ENCODE measurements at places on chromosomes 16 and 17. TPM values are rescaled to one million over a fixed set of nuclear protein-coding genes. Genes with fewer than 3 reads are reported as not detected.

CA4 gene
- 0.29 TPM for total RNA-seq

TMC5 gene
- total RNA-seq = not detected

TMIGD1 gene
- total RNA-seq = not detected

CTRL gene
- total RNA-seq = 1.8 TPM

SLC52A1 gene
- total RNA-seq = not detected

KRT15 gene
- 2.8 TPM for total RNA-seq

IL34 gene
- total RNA-seq = 0.23 TPM

SAMD14 gene
- total RNA-seq = 15.6 TPM

JPH3 gene
- 0.09 TPM for total RNA-seq

NDEL1 gene
- 60.0 TPM for total RNA-seq

AHSP gene
- total RNA-seq = not detected

HSPB9 gene
- not detected for total RNA-seq

TP53TG3F gene
- not detected for total RNA-seq

CYGB gene
- total RNA-seq = 0.42 TPM

OR1F1 gene
- total RNA-seq = not detected

CIBAR2 gene
- not detected for total RNA-seq

FOXL1 gene
- total RNA-seq = 4.2 TPM

KRT36 gene
- total RNA-seq = not detected

CES1 gene
- not detected for total RNA-seq

ABCC3 gene
- total RNA-seq = 2.1 TPM

RAD51D gene
- 27.9 TPM for total RNA-seq

AATF gene
- total RNA-seq = 44.8 TPM

TEKT5 gene
- total RNA-seq = not detected

ABI3 gene
- total RNA-seq = 35.2 TPM

ABCC12 gene
- not detected for total RNA-seq

GFOD2 gene
- 47.5 TPM for total RNA-seq

CMTM2 gene
- not detected for total RNA-seq

CCL5 gene
- total RNA-seq = not detected

SCN4A gene
- not detected for total RNA-seq

ADAMTS18 gene
- total RNA-seq = 27.5 TPM

PRSS21 gene
- not detected for total RNA-seq

GH1 gene
- not detected for total RNA-seq

CDH3 gene
- total RNA-seq = not detected

MLX gene
- 40.9 TPM for total RNA-seq

CDH11 gene
- total RNA-seq = 14.9 TPM

COL1A1 gene
- total RNA-seq = 0.07 TPM

LPO gene
- not detected for total RNA-seq

XYLT2 gene
- total RNA-seq = 29.9 TPM

NHLRC4 gene
- 0.30 TPM for total RNA-seq

MTSS2 gene
- total RNA-seq = 42.3 TPM

AGRP gene
- total RNA-seq = not detected

DOC2B gene
- 0.22 TPM for total RNA-seq

IRF8 gene
- not detected for total RNA-seq

RNF43 gene
- total RNA-seq = not detected

MT1H gene
- not detected for total RNA-seq

ABCA6 gene
- total RNA-seq = 30.5 TPM

PYDC1 gene
- total RNA-seq = not detected

PAQR4 gene
- total RNA-seq = 31.2 TPM

FSCN2 gene
- total RNA-seq = 0.58 TPM
